B cell (primary cell): ENCODE measurements at places on chromosomes 12 and 14. TPM values are rescaled to one million over a fixed set of nuclear protein-coding genes. Genes with fewer than 3 reads are reported as not detected.

DNA sequence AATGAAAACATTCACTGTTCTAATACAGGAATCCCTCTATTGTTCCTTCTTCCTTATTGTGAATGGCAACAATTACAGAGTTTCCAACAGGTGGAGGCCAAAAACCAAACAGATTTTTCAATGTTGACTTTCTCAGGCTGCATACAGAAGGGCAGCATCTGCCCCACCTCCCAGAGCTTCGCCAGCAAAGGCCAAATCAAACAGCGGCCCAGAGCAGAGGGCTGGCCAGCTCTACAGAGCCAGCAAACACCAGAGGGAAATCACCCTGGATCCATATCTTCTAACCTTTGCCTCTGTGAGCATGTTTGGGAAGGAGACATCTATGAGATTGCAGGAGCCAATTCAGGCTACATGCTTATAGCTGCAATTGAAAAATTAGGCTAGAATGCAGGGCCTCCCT is 4.4 kb upstream of the CRACR2A start:
- DNase-seq = no peak
- H3K27me3 ChIP-seq = no peaks in the 10 kb centered on the region
- no peaks in the 10 kb centered on the region for H3K36me3 ChIP-seq
- H3K4me1 ChIP-seq = peaks cover 10% of the 10 kb centered on the region
- H3K4me3 ChIP-seq = no peak overlapping the region
- no peak overlapping the region for H3K27ac ChIP-seq

GRCh38 chr12:126772171-126772864 is 1494.7 kb upstream of the TMEM132C start:
- DNase-seq = peak; percentile 65
- H3K4me1 ChIP-seq = no peaks in the 10 kb centered on the region
- peak overlapping the region; percentile 68 for H3K27ac ChIP-seq
- no peaks in the 10 kb centered on the region for H3K27me3 ChIP-seq
- H3K36me3 ChIP-seq = no peaks in the 10 kb centered on the region

DUSP16 gene
- 0.35 and 0.37 TPM in 2 replicates for polyA plus RNA-seq

KRT7 gene
- not detected in 2 replicates for polyA plus RNA-seq

TGM1 gene
- polyA plus RNA-seq = 2.7 and 4.9 TPM in 2 replicates

MDGA2 gene
- polyA plus RNA-seq = not detected in 2 replicates
